ENCODE measurements at places on chromosomes 13 and 19.

DNA sequence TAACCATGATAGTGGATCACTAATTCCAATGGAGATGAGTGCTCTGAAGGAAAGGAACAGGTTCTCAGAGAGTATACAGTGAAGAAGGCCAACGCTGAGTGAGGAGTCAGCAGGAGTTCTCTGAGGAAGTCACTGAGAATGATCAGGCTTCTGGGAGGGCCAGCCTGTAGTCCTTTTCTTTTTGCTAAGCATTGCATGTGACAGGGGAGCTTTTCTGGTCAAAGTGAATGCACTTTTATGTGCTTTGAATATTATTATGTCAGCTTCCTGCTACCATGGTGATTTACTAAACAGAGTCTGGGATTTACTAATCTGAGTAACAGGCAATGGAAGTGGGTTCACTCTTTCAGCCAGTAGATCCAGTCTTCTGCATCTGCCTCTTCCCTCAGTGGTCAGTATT, 81.1 kb upstream of the SERP2 start:
- DNase-seq = no peak

DNA sequence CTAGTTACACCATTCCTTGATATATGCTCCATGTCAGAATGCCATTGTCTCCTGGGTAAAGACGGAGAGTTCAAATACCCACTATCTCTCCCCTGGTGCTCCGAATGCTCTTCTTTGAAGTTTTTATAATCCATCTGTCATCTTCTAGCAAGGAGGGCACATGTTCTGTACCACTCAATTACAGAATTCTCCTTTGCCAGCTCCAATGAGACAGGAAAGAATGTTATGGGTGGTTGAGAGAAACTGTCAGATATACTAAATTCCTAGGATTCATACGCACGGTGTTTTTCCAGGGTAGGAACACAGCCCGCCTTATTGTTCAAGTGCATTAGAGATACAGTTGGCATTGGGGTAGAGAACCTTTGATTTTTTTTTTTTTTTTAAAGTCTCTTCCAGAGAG, 118.0 kb upstream of the ZNF536 start:
- no peak for DNase-seq

- peak; percentile 22 for DNase-seq
Measured at GRCh38 chr19:54430306-54431254, 15.3 kb downstream of the TTYH1 start.

DNA sequence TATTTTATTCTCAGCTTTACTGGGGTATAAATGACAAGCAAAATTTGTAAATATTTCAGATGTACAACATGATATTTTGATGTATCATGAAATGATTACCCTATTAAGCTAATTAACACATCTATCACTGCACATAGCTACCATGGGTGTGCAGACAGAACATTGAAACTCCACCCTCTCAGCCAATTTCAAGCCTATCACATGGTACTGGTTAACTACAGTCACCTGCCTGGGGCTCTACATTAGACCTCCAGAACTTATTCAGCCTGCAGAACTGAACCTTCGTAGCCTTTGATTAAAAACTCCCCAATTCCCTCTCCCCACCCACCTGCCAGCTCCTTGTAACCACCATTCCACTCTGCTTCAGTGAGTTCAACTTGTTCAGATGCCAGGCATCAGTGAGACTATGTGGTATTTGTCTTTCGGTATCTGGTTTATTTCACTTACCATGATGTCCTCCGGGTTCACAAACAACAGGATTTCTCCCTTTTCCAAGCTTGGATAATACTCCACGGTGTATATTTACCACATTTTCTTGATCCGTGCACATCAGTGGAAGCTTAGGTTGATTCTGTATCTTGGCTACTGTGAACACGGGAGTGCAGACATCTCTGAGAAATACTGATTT, 19.2 kb downstream of the RAB20 start:
- DNase-seq = no peak

DNA sequence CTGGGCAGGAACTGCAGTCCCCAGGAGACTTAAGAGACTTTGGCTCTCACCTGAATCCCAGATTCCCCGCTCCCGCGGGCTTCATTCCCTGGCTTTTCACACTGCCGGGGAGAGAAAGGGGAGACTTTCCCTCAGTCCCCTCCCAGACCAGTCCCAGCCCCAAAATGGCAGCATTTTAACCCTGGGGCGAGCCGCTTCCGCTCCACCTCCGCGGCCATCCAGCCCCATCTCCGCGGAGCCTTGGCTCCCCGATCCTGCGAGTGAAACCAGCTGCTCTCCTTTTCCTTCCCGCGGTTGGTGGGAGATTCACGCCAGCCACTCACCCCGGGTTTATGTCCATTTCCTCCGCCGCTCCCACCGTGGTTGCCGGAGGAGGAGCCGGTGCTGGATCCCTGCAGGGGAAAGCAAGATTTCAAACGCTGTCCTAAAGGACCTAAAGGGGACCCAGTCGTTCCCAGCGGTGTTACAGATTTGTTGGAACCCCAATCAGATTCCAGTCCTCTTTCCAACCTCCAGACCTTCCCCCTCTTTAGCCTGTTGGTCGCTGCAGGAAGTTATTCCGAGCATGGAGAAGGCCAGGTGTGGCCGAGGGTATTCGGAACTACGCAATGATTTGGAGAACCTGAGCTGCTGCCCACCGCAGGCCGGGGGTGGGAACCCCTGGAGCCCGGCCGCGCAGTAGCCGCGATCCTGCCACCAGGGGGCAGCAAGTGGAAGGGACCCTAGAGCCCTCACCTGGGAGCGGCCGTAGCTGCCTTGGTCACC, 3.4 kb downstream of the DMKN start:
- peak; percentile 46 for DNase-seq

DNA sequence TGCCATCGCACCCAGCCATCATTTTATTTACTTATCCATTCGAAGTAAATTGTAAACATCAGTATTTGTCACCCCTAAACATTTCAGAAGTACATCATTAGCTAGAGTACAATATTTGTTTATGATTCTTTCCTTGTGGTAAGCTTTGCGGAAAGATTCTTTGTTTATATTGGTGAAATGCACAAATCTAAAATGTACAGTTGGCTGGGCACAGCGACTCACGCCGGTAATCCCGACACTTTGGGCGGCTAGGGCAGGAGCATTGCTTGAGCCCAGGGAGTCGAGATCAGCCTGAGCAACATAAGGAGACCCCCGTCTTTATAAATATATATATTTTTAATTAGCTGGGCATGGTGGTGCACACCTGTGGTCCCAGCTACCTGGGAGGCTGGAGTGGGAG, 10.1 kb downstream of the LGALS7B start:
- DNase-seq = no peak

DNA sequence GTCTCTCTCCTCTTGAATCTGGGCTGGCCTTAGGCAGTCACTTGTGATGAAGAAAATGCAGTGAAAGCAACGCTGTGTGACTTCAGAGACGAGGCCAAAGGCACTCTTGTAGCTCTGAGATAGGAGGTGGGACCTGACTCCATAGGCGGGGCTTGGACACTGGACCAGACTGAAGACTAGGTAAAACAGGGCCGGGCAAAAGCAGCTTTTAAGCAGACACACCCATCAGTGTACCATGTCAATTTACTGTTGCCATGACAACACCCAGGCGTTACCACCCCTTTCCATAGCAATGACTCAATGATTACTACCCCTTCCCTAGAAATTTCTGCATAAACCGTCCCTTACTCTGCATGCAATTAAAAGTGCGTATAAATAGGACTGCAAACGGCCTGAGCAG, 6.6 kb upstream of the EID2 start:
- DNase-seq = no peak

- DNase-seq = no peak
Measured at GRCh38 chr19:13420780-13421179, 85.5 kb downstream of the CACNA1A start.

DNA sequence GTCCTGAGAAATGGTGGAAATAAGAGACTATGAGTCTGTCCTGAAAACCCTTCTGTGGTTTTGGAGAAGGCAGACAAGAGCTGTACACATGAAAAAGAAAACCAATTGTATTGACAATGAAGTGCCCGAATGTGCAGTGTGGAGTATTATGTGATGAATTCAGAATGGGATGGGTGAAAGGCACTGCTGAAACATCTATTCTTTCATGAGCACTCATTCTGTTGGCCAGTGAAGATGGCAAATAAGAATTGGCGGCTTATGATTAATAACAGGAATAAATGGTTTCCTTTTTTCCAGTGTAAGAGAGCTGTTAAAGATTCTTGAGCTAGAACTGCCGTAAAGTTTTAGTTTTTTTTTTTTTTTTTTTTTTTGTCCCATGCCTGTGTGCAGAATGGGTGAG, 5.7 kb downstream of the POLR1D start:
- no peak for DNase-seq
